ENCODE measurements at places on chromosomes 7 and 10.

- DNase-seq: no peak
Observed at GRCh38 chr7:5270788-5271187, 12.0 kb upstream of the SLC29A4 start.

- DNase-seq: no peak
Observed at GRCh38 chr7:157793973-157794745, 457.4 kb downstream of the DNAJB6 start.

GRCh38 chr7:107922886-107923285 is 31.9 kb downstream of the DLD start:
- no peak for DNase-seq

GRCh38 chr10:89215511-89215910 is 8.4 kb upstream of the CH25H start:
- DNase-seq: no peak

DNA sequence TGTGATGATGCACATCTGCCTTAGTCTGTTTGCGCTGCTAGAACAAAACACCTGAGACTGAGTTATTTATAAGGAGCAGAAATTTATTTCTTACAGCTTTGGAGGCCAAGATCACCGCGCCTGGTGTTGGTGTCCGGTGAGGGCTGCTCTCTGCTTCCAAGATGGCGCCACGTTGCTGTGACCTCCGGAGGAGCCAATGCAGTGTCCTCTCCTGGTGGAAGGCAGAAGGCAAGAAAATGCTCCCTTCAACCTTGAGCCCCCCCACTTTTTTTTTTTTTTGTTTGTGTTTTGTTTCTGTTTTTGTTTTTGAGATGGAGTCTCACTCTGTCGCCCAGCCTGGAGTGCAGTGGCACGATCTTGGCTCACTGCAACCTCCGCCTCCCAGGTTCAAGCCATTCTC is 16.0 kb upstream of the ACTR3B start:
- DNase-seq: no peak
